ENCODE measurements at places on chromosomes 7 and 10.
A peak's percentile ranks its signal among the peaks of the same experiment; 100 is the strongest.

DNA sequence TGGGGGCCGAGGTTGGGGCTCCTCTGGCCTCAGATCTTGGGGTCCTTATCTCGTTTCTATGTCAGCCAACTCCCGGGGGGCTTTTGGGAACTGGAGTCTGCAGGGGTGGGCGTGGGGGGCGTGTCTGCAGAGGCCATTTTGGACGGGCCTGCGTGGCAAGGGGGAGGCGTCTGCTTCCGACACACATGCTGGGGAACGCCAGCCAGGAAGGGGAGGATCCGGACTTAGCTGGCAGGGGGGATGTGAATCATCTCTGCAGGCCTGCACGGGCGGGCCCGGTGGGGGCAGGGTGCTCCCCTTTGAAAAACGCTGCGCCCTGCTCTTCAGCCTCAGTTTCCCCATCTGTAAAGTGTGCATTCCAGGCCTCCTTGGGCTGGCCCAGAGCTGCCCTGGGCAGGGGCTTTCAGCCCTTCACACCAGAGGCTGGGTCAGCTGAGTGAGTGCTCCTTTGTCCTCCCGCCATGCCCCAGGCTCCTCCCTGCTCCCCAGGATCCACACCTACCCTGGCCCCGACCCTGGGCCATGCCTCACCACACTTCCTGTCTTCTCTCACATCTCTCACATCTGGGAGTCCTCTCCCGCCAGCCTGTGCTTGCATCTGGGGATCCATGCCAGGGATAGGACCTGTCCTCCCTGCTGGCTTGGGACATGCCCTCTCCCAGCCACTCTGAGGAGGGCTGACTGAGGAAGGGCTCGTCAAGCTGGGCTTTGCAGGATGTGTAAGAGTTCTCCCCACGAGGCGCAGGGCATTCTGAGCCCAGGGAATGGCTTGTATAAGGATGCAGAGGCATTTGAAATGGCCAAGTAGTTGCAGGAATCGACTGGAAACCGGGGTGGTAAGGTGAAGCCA lies 172.6 kb upstream of the TNRC18 start:
- peak; percentile 65 for ATAC-seq

DNA sequence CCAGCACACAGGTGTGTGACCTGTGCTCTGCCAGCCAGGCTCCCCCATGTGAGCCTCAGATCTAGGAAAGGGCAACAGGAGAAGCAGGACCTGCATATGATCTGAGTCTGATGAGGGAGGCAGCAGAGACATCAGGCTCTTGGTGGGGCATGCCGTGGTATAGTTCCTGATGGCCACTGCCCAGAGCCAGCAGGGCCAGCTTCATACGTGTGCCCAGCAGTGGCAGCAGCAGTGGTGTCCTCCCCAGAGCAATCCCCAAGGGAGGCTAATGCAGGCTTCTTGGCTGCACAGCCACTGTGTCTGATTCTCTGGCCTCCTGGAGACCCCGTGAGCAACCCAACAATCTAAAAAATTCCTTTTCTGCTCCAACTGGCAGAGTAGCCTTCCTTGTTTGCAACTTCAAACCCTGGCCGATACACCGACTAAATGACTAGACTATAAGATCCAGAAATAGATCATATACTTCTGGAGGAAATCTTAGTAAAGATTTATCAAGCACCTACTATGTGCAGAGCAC lies 230.6 kb upstream of the ZMIZ1 start:
- no peak for ATAC-seq

- ATAC-seq: peak; percentile 82
These were observed 529 bp downstream of the TASOR2 start for GRCh38 chr10:5684971-5685763.

DNA sequence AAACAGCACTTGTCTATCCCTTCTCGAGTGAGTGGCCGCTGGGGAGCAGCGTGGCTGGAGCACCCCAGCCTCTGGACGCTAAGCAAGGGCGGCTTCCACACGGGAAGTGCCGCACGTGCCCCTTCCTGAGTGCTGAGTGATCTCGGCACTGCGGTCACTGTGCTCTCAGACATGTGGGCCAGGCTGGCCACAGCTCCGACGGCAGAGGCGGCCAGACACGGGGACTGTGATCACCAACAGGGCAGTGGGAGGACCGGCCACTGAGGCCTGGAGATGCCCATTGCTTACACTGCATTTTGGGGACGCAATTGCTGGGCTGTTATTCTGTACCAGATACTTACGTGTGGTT lies 7.0 kb downstream of the ECHS1 start:
- no peak for ATAC-seq

- no peak for ATAC-seq
These were observed 48.8 kb downstream of the SFR1 start for GRCh38 chr10:104170610-104171254.

- ATAC-seq: no peak
These were observed 6.0 kb upstream of the GATA3 start for GRCh38 chr10:8048281-8049008.

DNA sequence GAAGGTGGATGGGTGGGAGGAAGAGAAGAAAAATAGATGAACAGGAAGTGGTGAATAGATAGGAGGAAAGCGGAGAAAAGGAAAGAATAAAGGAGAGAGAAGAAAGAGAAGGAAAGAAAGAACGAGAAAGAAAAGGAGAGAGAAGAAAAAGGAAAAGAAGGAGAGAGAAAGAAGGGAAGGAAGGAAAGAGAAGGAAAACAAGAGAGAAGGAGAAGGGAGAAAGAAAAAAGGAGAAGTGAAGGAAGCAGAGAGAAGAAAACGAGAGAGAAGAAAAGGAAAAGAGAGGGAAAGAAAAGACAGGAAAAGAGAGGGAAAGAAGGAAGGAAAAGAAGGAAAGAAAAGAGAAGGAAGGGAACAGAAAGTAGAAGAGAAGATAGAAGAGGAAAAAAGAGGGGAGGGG lies 211.8 kb downstream of the DIP2C start:
- no peak for ATAC-seq

DNA sequence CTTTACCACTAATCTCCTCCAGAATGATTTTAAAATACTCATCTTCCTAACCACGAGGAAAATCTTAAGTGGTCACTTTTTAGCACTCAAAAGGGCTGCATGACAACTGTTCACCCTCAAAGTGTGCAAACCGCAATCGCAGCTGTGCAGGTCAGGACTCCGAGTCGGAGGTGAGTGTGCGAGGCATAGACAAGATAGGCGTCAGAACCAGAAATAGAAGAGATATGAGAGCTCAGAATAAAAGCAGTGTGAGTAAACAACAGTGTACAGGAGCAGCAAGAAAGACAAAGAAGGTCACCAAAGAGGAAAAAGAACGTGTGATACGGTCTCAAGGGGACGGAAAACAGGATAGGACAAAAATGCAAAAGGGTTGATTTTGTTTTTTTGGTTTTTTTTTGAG lies 17.5 kb upstream of the ENO4 start:
- no peak for ATAC-seq

- no peak for ATAC-seq
These were observed 161.7 kb downstream of the USP6NL start for GRCh38 chr10:11449761-11450160.

GRCh38 chr10:125742465-125742864 lies 23.0 kb downstream of the EDRF1 start:
- ATAC-seq: no peak

GRCh38 chr10:770975-771374 lies 81.5 kb upstream of the DIP2C start:
- no peak for ATAC-seq

DNA sequence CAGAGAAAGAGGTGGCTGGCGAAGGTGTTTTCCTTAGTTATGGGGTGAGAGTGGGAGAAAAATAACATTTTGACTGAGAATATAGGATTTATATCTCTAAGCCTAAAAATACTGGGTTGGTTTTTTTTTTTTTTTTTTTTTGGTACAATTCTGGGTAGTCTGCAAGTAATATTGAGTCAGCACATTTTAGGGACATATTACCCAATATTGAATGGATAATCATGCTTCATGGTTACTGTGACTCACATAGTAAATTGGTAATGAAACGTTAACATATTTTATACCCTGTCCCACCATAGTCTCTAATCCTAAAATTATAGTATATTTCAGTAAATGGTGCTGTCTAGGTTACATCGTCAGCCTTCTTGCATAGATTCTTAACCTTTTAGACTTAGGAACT lies 91.4 kb downstream of the TPST1 start:
- ATAC-seq: no peak

GRCh38 chr7:8747338-8747737 lies 313.9 kb downstream of the NXPH1 start:
- ATAC-seq: no peak

DNA sequence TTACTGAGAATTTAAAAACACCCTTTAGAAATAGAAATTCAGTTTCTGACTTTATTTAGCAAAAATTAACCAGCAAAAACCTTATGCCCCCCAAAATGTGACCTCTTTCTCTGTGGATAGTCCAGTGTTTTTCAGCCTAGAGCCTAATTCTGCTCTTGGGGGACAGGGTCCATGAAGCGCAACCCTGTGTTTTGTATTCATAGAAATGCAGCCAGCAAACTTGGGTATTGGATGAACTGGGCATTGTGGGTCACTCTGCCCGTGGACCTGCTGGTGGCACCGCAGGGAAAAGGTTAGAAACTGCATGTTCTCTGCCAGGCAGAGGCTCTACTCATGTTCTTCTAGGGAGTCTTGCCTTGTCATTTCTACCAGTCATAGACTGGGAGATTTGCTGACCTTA lies 787.4 kb upstream of the C7orf33 start:
- ATAC-seq: peak; percentile 30

DNA sequence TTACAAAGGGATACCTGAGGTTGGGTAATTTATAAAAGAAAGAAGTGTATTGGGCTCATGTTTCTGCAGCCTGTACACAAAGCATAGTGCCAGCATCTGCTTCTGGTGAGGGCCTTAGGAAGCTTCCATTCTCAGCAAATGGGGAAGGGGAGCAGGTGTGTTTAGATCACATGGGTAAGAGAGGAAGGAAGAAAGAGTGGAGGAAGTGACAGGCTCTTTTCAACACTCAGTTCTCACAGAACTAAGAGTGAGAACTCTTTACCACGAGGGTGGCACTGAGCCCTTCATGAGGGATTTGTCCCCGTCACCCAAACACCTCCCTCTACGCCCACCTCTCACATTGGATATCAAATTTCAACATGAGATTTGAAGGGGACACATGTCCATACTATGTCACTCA lies 506 bp upstream of the FAM170B start:
- ATAC-seq: no peak

GRCh38 chr10:46306516-46307184 lies 19.9 kb downstream of the ANTXRL start:
- no peak for ATAC-seq

GRCh38 chr10:103080891-103081581 lies 112.0 kb downstream of the NT5C2 start:
- ATAC-seq: peak; percentile 9

DNA sequence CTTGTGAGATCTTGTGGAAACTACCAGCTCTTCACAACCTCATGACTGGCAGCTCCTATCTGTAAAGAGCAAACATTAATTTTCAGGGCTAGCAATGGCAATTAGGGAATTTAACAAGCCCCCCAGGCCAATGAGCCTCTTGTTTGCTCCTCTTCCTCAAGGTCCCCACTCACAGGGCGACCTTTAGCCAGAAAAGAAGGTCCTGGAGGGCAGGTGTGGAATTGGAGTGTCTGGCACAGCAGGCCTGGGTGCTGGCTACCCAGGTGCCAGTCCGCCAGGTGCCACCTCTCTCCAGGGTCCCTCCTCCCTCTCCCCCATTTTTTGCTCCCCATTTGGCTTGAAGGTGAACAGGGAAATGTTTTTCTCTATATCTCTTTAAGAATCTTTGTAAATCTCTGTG lies 1.9 kb upstream of the CEP55 start:
- no peak for ATAC-seq

GRCh38 chr10:62734781-62735463 lies 69.6 kb upstream of the ADO start:
- ATAC-seq: no peak

GRCh38 chr10:88841316-88842111 lies 10.1 kb downstream of the ANKRD22 start:
- no peak for ATAC-seq

- ATAC-seq: peak; percentile 79
These were observed 2.0 kb upstream of the SFTPA1 start for GRCh38 chr10:79608505-79609375.

GRCh38 chr7:101940830-101941229 lies 123.4 kb downstream of the CUX1 start:
- peak; percentile 40 for ATAC-seq

DNA sequence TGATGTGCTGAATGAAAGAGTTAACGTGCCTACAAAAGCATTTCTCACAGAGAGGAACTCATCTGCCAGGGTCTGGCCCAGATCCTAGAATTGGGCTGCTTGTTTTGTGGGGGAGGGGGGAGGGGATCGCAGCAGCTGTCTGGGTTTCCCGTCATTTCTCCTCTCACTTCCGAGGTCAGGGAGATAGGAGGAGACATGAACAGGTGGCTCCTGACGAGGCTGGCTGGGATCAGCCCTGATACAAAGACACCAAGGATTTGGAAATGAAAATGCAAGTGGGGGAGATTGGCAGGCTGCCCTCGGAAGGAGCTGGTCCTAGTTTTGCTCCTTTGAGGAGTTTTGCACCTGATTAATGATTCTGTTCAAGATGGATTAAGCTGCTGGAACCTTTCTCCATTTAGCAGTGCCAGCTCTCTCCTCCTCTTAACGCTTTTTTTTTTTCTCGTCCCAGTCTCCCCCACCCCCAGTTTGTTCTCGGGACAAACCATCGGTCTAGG lies 86.8 kb upstream of the KMT2C start:
- no peak for ATAC-seq

DNA sequence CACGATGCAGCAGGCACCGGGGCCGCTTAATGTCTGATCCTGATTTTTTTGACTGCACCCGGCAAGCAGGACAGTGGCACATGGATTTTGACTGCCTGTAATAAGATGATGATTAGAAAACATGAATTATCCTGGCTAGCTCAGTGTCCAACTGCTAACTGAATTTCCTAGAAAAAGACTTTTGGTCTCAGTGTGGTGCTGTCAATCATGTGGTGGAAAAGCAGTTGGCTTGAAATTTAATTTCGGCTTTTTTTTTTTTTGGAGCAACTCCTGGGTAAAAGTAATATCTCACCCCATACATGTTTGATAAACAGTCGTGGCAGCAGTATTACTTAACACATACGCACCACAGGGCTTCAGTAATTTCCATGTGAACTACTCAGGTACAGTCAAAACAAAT lies 227.7 kb downstream of the FANK1 start:
- ATAC-seq: no peak

DNA sequence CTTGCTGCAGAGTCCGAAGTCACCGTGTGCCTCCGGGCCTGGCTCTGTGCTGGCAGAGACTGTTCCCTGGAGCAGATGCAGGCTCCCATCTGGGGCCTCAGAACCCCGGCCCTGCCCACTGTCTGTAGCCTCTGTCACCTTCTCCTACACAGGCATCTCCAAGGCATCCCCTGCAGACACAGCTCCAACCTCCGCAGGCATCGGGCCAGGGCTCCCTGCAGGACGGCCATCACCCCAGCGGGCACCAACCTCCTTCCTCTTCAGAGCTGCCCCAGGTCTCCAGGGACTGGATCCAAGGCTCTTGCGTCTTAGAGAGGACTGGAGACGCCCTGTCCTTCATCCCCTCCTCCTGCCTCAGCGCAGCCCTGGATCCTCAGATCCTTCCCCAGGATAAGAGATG lies 69.9 kb upstream of the MYL10 start:
- ATAC-seq: no peak

DNA sequence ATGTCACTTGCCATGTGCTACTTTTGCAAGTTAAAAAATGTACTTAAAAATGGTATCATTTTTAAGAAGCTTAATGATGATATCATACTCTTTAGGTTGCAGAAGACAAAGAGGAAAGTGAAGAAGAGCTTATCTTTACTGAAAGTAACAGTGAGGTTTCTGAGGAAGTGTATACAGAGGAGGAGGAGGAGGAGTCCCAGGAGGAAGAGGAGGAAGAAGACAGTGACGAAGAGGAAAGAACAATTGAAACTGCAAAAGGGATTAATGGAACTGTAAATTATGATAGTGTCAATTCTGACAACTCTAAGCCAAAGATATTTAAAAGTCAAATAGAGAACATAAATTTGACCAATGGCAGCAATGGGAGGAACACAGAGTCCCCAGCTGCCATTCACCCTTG lies 6.1 kb downstream of the LMOD2 start:
- no peak for ATAC-seq
